ENCODE measurements at places on chromosomes 6 and 20. TPM values are rescaled to one million over a fixed set of nuclear protein-coding genes. Genes with fewer than 3 reads are reported as not detected.

KCNQ5 gene
- polyA plus RNA-seq, result 1.0 TPM

NAPB gene
- polyA plus RNA-seq, result 5.8 TPM

LY6G6D gene
- polyA plus RNA-seq, result not detected

HLA-DOA gene
- polyA plus RNA-seq, result 1.8 TPM

ARHGAP40 gene
- not detected for polyA plus RNA-seq
